Hematopoietic multipotent progenitor cell (in vitro differentiated cells): ENCODE measurements at places on chromosomes 5 and 9. TPM values are rescaled to one million over a fixed set of nuclear protein-coding genes. Genes with fewer than 3 reads are reported as not detected.

TOR4A gene
- 25.0 TPM for total RNA-seq

CCL19 gene
- not detected for total RNA-seq

DNA sequence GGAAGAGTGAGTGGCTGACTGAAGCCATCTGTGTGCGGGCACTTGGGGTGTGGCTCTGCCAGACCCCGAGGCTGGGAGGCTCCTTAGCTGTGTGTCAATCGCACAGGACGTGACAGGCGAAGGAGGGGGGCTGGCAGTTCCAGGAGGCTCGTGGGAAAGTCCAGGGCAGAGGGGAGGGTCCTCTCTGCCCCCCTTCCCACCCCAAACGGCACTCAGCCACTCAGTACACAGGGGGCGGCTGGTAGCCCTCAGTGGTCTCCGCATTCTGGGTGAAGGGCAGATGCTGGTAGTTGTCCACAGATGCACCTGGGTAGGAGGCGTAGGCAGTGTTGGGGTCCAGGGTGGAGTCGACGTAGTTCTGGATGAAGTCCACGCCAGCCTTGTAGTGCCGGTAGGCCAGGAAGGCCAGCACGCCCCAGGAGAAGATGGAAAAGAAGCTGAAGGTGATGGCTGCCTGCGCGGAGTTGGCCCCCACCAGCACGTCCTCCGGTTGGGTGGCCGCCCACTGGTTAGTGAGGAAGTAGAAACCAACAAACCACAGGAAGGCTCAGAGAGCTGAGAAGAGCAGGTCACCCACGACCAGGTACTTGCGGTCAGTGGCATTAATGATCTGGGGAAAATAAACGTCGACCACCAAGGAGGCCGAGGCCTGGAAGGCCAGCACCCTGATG is 85.4 kb upstream of the CEP78 start:
- no peak for DNase-seq

GRCh38 chr5:62783374-62784057 is 204.9 kb downstream of the LRRC70 start:
- no peak for DNase-seq

GRCh38 chr5:91357806-91358205 is 25.3 kb downstream of the ARRDC3 start:
- no peak for DNase-seq

DNA sequence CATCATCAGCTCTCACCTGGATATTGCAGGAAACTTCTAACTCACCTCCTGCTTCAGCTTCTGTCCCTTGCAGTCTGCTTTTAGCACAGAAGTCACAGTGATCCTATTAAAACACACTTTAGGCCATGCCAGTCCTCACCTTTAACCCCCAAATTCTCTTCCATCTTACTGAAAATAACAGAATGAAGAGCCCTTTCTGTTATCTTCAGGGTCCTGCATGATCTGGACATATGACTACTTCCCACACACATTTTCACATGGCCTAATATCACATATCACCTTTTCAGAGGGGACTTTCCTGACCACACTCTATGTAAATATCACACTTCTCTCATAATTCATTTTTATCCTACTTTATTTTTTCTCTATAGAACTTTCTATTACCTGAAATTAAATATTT is 550.6 kb upstream of the CLINT1 start:
- DNase-seq = no peak

GRCh38 chr5:151683986-151684588 is 2.6 kb downstream of the SPARC start:
- DNase-seq = no peak

PIP5K1B gene
- 12.4 TPM for total RNA-seq
